ENCODE measurements at places on chromosomes 7 and 10.
A peak's percentile ranks its signal among the peaks of the same experiment; 100 is the strongest.

- DNase-seq: no peak
These were observed 220.7 kb downstream of the TNS3 start for GRCh38 chr7:47361236-47361635.

- DNase-seq: peak; percentile 46
These were observed 271.9 kb downstream of the ADARB2 start for GRCh38 chr10:1465418-1465911.

DNA sequence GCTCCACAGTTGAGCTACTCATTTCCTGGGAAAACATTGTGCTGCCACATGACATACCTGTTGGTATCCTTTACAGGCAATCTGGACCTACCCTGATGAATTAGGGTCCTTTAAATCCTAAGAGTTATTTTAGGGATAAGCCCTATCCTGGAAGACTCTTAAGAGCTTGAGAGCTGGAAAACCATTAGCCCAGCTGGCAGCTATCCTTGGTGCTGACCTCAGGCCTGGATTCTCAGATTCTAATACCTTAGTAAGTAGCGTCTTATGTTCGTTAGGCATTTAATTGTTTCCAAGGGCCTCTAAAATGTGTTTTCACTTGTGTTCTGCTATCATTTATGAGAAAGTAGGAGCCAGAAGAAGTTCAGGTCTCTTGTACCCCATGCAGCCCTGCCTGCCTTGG lies 93.0 kb upstream of the SORCS3 start:
- DNase-seq: no peak

GRCh38 chr7:602341-603141 lies 82.9 kb upstream of the PDGFA start:
- peak; percentile 81 for DNase-seq

DNA sequence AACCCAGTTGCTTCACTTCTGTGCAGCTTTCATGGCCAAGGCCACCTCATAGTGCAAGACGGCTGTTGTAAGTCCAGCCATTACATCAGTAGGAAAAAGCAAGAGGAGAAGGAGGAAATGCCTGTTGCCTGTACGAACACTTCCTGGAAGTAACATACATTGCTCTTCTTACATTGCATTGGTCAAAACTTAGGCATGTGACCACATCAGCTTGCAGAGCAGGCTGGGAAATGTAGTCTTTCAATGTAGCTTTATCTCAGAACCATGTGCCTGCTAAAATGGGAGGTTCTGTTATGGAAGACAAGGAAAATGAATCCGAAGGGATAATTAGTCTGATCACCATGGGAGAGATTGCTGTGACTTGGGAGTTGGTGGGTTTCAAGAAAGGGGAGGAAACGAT lies 4.3 kb downstream of the SLC29A3 start:
- peak; percentile 68 for DNase-seq

GRCh38 chr7:12002428-12002827 lies 170.4 kb upstream of the THSD7A start:
- no peak for DNase-seq

- no peak for DNase-seq
These were observed 555.0 kb downstream of the TNS3 start for GRCh38 chr7:47026780-47027361.

GRCh38 chr7:36659172-36659516 lies 65.2 kb downstream of the AOAH start:
- no peak for DNase-seq

DNA sequence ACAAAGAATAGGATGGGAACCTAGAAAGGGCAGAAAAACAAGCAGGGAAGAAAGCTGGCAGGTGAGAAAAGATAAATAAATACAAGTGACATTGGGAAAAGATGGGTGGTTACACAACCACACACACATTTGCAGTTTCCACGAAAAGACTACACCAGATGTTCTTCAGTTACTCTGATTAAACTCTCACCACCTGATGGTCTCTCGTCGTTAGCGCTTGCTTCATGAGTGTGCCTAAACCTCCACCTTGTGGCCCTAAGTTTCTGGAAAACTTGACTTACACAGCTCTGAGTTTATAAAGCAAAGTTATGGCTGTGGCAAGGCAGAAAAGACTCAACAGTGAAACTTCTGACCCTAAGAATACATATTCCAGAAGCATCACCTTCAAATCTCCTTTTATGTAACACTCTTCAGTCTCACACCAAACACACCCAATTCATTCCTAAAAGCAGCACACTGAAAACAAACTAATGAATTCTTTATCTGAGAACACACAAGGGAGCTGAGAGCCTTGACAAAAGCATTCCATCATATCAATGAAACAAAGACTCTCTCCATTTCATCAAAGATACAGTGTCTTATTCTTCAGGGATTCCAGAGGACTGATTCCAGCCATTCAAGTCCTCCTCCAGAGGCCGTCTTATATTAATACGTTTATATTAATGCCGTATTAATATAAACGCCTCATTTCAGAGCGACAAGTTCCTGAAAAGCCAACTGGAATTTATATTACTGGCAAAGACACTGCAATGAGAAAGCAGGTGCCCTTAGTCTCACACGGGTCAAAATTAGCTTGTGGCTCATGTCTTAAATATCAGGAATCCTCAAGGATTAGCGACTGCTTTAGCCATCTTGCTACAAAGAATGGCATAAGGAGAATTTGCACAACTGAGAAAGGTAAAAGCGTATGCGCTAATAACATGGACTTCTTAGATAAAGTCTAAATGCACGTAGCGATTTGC lies 77.6 kb downstream of the RNF216 start:
- no peak for DNase-seq

- DNase-seq: no peak
These were observed 184.5 kb upstream of the PHF14 start for GRCh38 chr7:10789170-10789569.

GRCh38 chr7:132685277-132685676 lies 109.0 kb upstream of the PLXNA4 start:
- DNase-seq: no peak

GRCh38 chr10:121998462-121998861 lies 9.5 kb downstream of the TACC2 start:
- no peak for DNase-seq

DNA sequence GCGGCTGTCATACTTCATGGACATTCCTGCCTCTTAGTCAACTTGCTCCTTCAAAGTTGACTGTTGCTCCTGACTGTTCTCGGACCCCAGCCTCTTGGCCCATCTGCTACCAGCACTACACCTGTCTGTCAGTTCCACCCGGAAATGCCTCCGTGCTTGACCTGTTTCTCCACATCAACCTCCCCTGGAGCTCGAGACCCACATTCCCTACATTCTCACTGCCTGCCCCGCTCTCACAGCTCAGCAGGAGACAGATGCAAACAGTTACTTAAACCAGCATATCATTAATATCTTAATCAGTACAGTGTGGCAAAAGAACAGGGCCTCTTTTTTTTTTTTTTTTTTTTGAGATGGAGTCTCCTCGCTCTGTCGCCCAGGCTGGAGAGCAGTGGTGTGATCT lies 174.3 kb downstream of the NRP1 start:
- DNase-seq: peak; percentile 47

GRCh38 chr10:88299787-88300186 lies 283.3 kb downstream of the RNLS start:
- no peak for DNase-seq

DNA sequence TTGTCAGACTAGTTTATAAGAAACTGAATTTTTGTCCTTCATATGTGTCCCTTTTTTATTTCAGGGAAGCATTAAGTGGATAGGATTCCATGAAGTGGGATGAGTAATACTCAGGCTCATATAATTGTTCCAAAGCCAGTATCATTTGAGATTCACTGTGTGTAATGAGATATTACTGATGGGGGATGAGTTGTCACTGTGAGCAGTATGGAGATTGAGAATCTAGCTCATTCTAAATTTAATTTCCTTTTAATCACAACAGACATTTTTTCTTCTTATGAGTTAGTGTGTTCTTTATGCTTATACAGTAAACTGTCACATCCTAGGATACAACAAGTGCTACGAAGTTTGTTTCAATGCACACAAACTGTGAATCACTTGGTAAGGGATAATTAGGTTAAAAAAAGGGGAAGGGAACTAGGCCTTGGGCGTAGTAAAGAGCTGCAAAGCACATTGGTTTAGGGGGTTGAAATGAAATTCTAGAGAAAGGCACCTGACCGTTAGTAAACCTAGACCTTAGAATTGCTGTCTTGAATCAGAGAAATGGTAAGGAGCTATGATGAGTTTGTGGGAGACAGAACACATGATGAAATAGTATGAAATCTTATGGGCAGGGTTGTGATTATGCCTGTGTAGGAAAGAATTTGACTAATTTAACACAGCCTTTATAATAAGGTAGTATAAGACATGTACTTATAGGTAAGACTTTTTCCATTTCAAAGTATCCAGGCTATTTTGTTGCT lies 153.4 kb downstream of the MLLT10 start:
- DNase-seq: no peak

GRCh38 chr7:29847496-29847895 lies 41.2 kb downstream of the WIPF3 start:
- no peak for DNase-seq

- DNase-seq: no peak
These were observed 189.2 kb downstream of the C7orf25 start for GRCh38 chr7:42722716-42723115.

GRCh38 chr7:40983111-40983510 lies 719.8 kb downstream of the INHBA start:
- no peak for DNase-seq

DNA sequence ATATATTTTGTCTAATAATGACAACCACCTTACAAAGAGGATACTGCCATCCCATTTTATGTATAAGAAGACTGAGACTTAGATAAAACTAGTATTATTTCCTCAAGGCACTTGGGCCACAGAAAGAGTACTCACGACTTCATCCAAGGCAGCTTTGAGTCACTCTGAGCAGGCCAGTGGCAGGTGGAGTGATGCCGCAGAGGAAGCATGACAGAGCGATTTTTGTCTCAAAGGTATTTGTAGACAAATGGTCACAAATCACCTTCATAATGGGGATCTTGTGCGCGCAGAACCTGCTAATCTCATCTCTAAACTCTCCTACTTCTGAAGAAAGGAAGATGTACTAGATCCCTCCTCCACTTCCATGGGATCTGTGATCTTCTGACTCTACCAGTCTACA lies 113.2 kb upstream of the NAMPT start:
- DNase-seq: no peak

Data from H7 (cell line).